MV-4-11 (cell line): ENCODE measurements at places on chromosomes 6 and 20.

DNA sequence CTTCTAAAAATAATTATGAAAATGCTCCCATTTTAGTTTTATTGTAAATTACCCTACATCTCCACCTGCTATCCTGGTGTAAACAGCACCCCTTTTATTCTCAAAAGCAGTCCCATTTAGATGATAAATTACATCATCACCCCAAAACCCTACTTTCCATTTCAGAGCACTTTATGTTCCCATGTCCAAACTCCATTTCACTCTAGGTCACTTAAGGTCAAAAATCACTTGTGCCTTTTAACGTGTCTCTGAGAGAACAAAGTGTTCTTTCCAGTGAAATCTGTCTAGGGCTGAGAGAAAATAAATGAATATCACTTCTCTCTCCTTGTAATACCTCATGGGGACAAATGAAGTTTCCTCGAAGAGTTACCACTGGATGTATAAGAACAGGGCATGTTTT, 157.3 kb downstream of the INSM1 start:
- no peak for DNase-seq

GRCh38 chr6:124879110-124879991, 82.9 kb upstream of the RNF217 start:
- no peak for DNase-seq

- DNase-seq = no peak
Measured at GRCh38 chr6:110874880-110875547, 429 bp downstream of the AMD1 start.

- DNase-seq = no peak
Measured at GRCh38 chr20:10771435-10772140, 97.8 kb upstream of the JAG1 start.

DNA sequence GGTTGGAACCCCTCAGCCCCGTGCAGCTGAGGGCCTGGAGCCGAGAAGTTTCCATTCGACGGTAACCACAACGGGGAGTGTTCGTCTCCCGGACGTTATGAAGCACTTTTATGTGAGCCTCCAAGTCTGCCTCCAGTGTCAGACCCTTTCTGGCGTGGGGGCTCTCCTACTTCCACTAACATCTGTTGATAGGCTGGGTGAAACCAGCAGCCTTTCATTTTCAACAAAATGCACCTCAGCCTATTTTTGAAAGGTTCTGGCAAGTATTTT, 257.4 kb downstream of the THBS2 start:
- DNase-seq = no peak

DNA sequence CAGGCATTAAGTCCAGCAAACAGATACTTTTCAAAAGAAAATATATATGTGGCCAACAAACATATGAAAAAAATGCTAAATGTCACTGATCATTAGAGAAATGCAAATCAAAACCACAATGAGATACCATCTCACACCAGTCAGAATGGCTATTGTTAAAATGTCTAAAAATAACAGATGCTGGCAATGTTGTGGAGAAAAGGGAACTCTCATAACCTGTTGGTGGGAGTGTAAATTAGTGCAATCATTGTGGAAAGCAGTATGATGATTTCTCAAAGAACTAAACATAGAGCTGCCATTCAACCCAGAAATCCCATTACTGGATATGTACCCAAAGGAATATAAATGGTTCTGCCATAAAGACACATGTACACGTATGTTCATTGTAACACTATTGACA, 20.6 kb downstream of the KCNQ5 start:
- no peak for DNase-seq

GRCh38 chr20:22333885-22334545, 250.4 kb downstream of the FOXA2 start:
- DNase-seq = peak; percentile 57

- no peak for DNase-seq
Measured at GRCh38 chr20:25284131-25284601, 36.3 kb downstream of the PYGB start.

DNA sequence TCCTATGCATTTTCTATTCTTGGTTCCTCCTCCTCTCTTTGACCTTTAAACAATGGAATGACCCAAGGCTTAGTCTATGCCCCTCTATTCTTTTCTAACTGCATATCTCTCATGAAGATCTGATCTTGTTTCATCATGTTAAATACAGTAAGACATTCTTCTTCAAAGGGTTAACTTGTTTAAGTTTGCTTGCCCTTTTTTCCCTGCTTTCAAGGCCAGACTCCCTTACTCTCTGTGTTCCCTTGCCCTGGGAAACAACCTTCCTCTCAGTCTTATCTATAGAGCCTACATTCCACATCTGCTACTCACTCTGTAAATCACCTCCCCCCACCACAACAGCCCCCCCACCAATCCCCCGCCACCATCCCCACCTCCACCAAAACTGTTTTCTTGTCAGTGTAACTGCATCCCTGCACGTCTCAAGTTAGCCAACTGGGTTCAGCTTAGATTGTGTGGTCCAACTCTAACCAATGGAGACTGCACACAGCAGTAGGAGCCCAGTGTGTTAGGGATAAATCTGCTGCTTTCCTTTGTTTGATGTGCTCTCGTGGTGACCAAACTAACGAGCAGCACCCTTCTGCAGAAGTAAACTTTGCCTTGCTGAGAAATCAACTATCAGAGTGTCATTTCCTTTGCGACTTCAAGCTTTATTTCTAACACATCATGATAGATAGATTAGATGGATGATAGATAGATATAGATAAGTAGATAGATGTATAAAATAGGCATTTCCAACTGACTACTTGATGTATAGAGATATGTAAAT, 12.6 kb downstream of the SPTLC3 start:
- DNase-seq = no peak

GRCh38 chr6:83822629-83823169, 30.5 kb upstream of the RIPPLY2 start:
- no peak for DNase-seq

- no peak for DNase-seq
Measured at GRCh38 chr6:77038807-77039206, 424.5 kb downstream of the HTR1B start.

- no peak for DNase-seq
Measured at GRCh38 chr6:130943738-130944137, 116.5 kb downstream of the SMLR1 start.

DNA sequence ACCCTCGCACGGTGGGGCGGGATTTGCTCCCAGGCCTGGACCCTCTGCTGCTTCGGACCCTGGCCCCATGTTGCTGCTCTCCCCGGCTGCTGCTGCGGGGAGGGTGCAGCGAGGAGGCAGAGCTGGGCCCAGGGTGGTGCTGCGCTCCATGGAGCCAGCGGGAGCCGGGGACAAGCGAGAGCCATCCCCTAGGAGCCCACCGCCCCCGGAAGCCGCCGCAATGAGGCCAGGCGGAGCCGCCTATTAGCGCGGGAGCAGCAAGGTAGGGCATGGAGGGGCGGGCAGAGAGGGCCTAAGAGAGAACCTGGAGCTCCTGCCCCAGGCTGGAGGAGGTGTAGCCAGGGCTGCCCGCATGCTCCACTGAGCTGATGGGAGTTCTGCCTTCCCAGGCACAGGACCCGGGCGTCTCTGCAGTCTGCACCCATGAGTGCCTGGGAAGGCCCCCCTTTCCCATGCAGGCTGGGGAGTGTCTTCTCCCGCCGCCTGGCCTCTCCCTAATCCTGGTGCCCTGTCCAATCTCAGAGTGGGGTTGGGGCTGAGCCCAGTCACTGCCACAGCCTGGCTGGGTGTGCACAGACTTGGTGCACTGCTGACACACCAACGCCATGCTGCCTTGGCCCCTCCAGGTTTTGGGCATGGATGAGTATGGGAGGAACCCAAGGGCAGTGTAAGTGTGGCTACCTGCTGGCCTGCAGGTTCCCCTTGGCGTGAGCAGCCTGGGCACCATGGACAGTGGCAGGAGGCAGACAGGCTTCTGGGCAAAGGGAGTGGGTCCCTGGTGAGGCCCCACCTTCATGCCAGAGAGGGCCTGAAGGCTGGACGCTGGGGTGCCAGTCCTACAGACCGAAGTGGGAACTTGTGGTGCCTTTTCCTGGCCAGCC, 360.6 kb upstream of the MAP3K7 start:
- DNase-seq = no peak

GRCh38 chr6:37669306-37669705, 28.4 kb downstream of the MDGA1 start:
- DNase-seq = no peak

GRCh38 chr6:150966786-150967185, 101.3 kb downstream of the MTHFD1L start:
- DNase-seq = no peak

- no peak for DNase-seq
Measured at GRCh38 chr6:1313384-1313766, 1.5 kb downstream of the FOXQ1 start.

DNA sequence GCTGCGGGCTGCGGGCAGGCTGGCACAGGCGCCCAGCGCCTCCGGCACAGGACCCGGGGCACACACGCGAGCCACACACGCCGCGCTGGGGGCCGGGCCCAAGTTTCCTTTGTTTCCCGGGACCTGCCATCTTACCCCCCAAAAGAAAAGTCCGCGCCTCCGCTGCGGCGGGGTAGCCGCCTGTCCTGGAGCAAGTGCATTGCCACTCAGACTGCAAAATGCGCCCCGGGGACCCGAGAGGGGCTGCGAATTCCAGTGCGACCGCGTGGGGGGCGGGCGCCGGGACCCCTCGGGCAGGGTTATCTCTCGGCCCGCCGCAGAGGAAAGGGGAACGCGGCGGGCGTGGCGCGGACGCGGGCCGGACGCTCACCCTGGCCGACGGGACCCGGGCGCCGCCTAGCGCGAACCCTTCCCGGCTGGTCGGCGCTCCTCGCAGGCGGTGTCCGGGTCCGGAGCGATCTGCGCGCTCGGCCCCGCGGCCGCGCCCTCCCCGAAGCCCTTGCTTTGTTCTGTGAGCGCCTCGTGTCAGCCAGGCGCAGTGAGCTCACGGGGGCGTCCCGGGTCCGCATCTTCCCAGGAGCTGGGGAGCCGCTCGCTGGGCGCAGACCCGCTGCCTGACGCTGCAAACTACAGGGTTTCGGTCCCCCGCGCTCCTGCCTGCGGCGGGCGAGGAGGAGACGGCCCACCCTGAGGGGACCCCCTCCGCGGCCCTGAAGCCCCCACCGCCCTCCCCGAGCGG, 639 bp upstream of the CD24 start:
- DNase-seq = peak; percentile 2

GRCh38 chr6:42200035-42200434, 5.3 kb upstream of the GUCA1B start:
- no peak for DNase-seq

DNA sequence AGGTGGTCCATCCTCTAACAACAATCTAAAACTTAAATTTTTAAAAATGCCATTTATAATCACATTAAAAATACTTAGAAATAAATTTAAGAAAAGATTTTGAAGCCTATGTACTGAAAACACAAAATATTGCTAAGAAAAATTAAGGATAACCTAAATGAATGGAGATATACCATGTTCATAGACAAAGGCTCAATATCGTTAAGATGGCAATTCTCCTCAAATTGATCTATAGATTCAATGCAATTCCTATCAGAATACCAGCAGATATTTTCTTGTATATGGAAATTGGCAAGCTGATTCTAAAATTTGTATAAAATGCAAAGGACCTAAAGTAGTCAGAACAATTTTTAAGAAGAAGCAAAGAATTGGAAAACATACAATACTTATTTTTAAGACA, 19.7 kb upstream of the UST start:
- DNase-seq = no peak

GRCh38 chr6:885051-885590, 192.2 kb upstream of the EXOC2 start:
- peak; percentile 59 for DNase-seq

DNA sequence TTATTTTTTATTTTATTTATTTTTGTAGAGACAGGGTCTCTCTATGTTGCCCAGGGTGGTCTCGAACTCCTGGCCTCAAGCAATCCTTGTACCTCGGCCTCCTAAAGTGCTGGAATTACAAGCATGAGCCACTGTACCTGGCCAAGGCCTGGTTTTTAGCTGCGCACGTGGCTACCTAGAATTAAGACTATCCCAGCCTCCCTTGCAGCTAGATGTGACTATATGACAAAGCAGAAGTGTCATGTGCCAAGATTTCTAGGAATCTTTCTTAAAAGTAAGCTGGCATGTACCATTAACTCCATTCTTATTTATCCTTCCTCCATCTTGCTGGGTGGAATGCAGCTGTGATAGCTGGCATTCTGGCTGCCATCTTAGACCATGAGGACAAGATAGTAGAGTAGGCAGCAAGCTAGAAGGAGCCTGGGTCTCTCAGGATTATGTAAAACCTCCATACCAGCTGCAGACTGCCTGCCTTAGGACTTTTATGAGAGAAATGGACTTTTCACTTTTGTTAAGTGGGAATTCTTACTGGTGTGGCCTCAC, 2.1 kb upstream of the SPDEF start:
- no peak for DNase-seq

GRCh38 chr6:39997101-39997635, 62.9 kb upstream of the MOCS1 start:
- DNase-seq = no peak

- no peak for DNase-seq
Measured at GRCh38 chr6:151524059-151524458, 30.2 kb downstream of the CCDC170 start.

DNA sequence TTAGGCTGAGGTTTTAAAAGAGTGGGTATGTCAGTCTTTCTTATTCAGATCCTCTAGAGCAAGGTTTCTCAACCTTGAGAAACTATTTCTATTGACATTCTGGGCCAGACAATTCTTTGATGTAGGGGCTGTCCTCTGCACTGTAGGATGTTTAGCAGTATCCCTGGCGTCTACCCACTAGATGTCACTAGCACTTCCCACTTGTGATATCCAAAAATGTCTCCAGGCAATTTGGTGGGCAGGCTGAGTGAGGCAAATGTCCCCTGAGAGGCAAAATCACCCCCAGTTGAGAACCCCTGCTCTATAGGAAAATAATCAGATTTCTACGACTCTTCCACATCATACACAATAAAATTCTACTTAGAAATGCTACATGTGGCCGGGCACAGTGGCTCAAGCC, 7.7 kb upstream of the ZKSCAN8 start:
- peak; percentile 44 for DNase-seq

DNA sequence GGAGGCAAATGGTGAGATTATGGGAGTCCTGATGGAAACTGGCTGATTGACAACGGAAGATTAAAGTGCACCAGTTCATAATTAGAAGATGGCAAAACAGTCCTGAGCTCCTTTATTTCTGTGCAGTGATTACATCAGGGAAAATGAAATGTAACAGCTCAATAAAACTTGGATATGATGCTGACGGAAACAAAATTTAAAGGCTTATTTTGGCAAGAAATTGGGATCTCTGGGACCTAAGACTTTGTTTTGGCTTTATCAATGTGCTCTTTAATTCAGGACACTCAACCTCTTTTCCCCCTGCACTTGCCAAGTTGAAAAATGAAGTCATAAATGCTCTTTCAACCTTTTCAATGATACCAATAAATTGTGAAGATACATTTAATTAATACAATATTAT, 226.8 kb downstream of the C6orf118 start:
- no peak for DNase-seq
